ENCODE measurements at places on chromosomes 3 and 15.

DNA sequence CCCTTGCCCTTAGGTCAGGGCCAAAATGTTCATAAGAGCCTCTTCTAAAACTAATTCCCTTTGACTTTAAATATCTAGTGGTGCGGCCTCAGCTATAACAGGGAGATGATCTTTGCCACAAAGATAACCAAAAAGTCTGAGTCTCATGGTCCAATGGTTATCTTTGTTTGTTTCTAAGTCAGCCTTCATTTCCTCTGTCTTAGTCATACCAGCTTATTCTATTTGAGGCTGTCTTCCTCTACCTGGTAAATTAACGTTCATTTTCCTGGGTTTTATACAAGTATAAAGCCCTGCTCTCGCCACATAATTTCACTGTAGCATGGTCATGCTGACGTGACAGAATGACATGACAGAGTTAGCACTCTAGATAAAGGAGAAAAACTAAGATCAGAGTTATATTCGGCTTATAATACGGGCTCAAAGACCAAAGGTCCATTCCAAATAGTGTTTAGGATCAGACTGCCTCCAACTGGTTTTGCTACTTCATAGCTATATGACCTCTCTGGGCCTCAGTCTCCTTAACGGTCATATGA lies 18.4 kb downstream of the ZNF860 start:
- DNase-seq: no peak

DNA sequence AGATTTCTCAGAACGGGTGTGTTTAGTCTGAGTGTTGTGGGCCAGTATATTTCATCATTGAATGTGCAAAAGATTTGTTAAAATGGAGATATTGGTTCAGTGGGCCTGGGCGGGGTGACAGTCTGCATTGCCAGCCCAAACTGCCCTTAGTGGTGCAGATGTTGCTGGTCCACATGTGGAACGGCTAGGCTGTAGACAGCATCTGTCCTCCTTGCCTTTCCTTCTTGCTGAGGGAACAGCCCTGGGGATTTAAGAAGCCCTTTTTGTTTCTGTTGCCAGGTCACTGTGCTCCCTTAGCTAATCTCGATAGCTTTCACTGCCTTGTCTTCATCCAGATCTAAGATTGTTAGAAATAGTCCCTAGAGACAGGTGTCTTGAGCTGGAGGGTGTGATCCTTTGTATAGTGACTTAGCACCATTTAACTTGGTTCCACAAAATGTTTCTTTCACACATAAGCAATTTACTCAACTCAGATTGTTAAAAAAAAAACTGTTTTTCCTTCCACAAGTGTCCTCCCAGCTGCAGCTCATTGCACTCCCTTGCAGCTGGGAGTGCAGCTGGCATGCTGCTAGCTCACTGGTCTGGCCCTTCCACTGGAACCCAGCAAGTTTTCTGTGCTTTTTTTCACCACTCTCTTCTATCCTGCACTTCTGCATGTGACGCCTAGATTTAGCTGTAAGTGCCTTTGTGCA lies 37.5 kb downstream of the GAP43 start:
- no peak for DNase-seq

GRCh38 chr3:129937717-129938116 lies 36.8 kb upstream of the TRH start:
- no peak for DNase-seq

DNA sequence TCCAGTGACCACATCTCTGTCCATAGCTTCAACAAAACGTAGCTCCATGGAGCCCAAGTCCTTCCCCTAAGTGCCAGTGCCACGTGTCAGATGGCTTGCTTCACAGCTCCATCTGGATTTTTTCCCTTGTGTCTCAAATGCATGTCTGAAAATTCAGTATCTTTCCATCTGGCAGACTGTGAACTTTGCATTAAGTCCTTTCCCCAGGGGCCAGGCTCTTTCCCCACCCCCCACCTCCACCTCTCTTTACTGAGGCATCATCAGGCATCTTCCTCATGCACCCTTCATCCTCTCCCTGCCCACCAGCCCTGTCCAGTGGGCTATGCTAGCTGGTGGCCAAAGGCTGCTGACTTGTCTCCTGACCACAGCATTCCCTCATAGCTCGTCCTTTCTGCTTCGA lies 53.7 kb downstream of the PDIA5 start:
- no peak for DNase-seq

- DNase-seq: no peak
These were observed 288.5 kb downstream of the VGLL3 start for GRCh38 chr3:86702381-86702958.

DNA sequence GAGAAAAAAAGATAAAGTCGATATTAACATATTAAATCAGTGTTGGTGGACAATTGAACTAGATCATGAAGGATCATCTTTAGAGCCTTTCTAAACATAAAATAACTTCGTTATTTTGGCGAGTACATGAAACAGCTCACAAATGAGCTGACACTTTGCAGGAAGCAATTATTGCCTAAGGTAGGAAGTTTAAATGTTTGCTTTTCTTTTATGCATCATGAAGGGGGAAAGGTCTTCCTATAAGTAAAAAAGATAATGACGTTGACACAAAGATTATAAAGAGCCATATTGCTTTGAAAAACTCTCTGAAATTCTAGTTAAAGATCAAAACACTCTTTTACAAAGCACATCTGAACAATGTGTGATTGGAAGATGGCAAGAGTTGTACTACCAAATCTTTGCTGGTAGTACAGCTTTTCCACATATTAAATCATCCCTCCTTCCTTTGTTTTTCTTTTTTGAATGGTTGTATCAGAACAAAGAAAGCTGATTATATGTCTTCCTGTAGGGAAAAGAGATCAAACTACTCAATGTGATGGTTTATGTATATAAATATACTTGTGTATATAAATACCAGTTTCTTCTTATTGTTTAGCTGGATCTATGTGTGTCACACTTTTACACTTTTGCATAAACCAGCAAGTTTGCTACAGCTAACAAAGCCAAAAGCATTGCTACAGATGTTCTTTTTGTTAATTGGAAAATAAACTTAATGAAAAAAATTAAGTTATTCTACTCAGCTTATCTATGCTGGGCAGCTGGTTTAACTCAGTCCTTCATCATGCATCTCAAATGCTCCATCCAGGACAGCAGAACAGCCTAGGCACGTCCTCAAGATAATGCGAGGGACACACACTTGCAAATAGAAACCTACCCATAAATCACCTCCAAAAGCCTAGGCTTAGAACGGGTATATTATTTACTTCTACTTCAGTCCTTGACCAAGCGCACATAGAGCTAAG lies 850.8 kb upstream of the ROBO1 start:
- DNase-seq: no peak

GRCh38 chr15:66241087-66241907 lies 12.3 kb downstream of the MEGF11 start:
- DNase-seq: no peak

DNA sequence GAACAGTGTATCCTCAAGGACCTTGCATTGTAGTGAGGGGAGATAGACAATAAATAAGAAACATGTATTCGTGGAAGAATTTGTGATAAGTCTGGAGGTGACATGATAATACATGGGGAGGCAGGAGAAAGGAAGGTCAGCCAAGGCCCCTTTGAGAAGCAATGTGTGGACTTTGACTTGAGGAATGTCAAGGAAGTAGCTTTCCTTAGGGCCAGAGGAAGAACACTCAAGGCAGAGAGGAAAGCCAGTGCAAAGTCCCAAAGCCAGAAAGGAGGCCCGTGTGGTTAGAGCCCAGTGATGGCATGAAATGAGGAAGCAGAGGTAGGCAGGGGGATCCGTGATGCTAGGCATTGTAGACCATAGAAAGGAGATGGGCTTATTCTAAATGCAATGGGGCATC lies 192.2 kb downstream of the NR1D2 start:
- no peak for DNase-seq

DNA sequence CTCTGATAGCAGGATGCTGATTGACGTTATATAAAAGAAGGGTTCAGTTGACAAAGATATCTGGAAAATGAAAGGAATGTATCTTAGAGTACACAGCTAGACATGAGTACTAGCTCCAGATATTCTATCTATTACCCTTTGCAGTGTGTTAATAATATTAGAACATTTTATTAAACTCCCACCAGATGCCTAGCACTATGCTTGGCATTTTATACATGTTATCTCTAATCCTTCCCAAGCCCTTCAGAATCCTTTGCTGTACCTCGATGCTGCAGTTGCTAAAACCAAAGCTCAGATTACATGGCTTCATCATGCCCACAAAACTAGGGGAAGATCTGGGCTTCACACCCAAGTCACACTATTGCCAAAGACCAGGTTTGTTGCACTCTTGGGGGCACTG lies 350.1 kb upstream of the AZI2 start:
- DNase-seq: no peak

GRCh38 chr3:123524981-123525380 lies 59.9 kb downstream of the HACD2 start:
- DNase-seq: no peak

DNA sequence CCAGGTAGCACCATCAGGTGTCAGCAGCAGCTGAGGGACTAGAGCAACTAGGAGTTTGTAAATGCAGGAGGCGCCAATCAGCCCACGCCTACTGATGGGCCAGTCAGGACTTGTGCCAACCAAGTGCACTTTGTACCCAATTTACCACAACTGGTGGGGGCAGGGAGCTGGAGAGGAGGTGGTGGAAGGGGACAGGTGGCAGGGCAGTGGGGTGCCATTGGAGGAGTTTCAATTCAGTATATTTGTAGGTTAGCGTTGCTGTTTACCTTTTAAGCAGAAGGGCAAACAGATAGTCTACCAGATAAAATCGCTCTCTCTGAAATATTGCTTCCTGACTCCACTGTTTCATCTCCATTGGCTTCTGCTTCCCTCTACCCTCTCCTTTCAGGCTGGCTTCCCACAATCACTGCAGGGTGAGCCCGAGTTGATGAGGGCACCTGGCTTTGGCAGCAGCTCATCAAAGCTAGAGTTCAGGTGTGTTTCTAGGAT lies 75.7 kb downstream of the TRIM69 start:
- DNase-seq: no peak

GRCh38 chr15:86915811-86916331 lies 836.2 kb downstream of the AGBL1 start:
- DNase-seq: peak; percentile 54

- DNase-seq: no peak
These were observed 68.8 kb downstream of the APBA2 start for GRCh38 chr15:28954466-28955159.

GRCh38 chr15:70241561-70242320 lies 144.0 kb upstream of the TLE3 start:
- DNase-seq: no peak

GRCh38 chr3:40877631-40878463 lies 321.5 kb upstream of the CTNNB1 start:
- DNase-seq: peak; percentile 19

DNA sequence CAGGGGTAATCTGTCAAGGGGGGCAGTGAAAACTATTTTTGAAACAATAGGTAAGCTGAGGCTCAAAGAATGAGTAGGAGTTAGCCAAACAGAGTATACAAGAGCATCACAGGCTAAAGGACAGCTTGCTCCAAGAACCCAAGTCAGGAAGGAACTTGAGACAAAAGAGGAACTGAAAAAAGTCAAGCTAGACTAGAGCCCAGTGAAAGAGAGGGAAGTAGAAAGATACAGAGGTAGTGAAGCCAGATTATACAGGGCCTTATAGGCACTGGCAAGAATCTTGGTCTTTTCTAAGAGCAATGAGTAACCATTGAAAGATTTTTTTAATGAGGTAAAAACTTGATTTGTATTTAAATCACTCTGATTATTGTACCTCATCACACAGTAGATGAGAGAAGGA lies 69.9 kb downstream of the FILIP1L start:
- DNase-seq: no peak

- no peak for DNase-seq
These were observed 618.2 kb upstream of the ZNF717 start for GRCh38 chr3:76403556-76403955.

DNA sequence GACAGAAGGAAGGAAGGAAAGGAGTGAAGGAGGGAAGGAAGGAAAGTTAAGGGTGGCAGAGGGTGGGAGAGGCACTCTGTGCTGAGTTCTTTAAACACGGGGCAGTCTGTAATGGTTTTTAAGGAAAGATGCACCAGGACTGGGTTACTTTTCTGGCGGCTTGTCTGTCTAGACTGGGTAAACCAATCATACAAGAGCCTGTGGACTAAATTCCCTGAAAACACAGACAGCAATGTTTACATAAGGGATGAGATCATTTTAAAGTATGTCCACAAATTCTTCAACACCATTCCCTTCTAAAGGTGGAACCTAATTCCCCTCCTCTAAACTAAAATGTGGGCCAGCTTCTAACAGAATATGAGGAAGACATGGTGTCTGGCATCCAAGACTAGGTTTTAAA lies 235.5 kb upstream of the IGF1R start:
- no peak for DNase-seq

GRCh38 chr3:184186902-184187207 lies 856 bp downstream of the ABCF3 start:
- DNase-seq: no peak

- DNase-seq: no peak
These were observed 40.6 kb downstream of the ACAD9 start for GRCh38 chr3:128919988-128920387.

GRCh38 chr15:92665100-92665555 lies 9.6 kb upstream of the FAM174B start:
- DNase-seq: no peak

GRCh38 chr3:161838021-161838420 lies 341.4 kb downstream of the OTOL1 start:
- DNase-seq: no peak

DNA sequence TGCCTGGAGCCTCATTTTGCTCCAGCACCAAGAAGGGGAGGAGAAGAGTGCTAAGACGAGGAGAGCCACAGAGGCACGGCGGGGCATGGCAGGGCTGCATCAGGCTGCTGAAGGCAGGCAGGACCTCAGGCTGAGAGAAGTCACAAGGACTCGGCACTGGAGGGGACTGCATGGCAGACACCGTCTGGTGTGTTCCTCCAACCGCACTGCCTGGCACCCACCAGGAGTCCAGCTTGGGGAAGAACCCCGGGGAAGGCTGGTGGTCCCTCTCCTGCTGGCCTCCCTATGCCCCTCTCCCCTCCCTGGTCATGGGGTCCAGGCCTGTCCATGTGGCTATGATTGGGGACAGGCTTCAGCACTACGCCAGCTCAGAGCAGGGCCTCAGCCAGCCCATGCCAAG lies 153.2 kb upstream of the MEF2A start:
- no peak for DNase-seq

GRCh38 chr3:172931746-172932285 lies 181.3 kb downstream of the ECT2 start:
- no peak for DNase-seq

DNA sequence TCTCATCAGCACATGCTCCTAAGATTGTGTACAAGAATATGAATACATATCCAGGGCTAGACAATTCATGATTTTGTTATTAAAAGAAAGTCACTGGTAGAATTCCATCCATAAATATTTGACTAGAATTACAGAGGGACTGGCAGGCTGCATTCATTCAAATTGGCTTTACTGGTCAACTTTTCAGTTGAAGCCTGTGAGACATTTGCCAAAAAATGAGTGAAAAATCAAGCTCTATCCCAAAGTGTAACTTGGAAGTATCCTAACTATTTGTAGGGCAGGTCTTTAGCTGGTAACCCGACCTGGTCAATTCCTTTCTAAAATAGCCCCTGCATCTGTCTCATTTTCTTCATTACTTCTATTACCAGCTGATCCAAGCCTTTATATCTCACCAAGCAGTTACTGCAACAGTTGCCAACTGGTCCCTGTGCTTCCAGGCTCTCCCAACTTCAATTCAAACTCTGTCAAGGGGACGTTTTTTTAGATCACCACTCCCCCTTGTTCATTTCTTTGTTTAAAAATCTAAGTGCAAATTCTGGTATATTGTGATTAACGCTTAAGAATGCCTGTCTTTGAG lies 173.1 kb upstream of the TBL1XR1 start:
- DNase-seq: no peak
